WTC11 (cell line): ENCODE measurements at places on chromosomes 11 and 22. TPM values are rescaled to one million over a fixed set of nuclear protein-coding genes. Genes with fewer than 3 reads are reported as not detected.

Gene FAM181B
- 0.80 to 1.1 TPM (median 1.0 TPM) in 3 replicates for total RNA-seq

DNA sequence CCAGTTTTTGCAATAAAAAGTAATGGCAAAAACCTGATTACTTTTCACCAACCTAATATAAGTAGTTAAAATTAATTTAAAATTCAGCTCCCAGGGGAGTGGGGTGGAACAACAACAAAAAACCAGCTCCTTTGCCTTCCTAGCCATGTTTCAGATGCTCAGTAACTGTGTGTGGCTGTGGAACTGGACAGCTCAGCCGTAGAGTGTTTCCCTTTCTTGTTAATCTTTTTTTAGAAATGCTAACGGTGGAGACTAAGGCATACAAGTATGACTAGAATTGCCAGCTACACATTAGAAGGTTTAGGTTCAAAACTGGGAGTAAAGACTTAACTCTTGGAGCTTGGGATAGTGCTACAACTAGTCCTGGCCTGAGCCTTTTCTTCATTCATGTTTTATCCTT, 45.0 kb downstream of the PPP6R3 start:
- DNase-seq: no peak
- H3K27ac ChIP-seq: no peak overlapping the region

DNA sequence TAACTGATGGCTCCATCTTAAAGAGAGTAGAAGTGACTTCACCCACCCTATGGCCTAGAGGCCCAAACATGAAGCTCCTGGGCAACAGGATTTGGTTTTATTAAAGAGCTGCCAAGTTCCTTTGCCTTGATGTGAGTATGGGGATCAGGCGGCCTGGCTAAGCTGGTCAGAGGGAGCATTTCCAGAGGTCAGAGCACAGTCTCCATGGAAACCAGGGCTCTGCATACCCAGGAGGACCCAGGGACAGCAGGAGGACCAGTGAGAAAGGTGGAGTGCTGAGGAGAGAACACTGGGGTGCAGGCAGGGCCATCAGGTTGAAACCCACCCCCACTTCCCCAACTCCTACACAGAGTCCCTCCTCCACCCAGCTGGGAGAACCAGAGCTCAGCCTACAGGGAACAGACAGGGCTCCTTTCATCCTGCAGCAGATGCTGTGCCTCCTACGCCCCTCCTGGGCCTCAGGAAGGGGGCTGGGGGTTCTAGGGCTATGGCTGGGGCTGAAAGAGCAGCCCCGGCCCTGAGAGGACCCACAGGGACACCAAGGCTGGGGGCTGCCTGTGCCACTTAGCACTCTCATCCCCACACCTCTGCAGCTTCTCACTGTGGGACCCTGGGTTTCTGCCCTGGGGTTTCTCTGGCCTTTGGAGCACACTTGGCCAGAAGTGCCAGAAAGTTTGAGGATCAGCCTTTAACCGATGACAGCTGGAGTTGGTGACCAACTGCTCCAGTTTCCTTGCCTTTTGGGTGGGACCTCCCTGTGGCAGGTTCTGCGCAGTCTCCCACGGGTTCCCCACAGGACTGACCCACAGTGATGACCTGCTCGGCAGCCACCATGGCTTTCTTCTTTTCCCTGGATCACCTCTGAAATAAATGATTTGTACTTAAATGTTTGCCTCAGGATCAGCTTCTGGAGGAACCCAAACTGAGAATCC, 13.8 kb upstream of the P2RY6 start:
- H3K4me1 ChIP-seq: peaks cover 6% of the 10 kb centered on the region; the same call in 1 of the 2 replicates
- no peak for DNase-seq
- no peak overlapping the region for H3K4me3 ChIP-seq
- no peaks in the 10 kb centered on the region for H3K36me3 ChIP-seq
- H3K27ac ChIP-seq: no peak overlapping the region

DNA sequence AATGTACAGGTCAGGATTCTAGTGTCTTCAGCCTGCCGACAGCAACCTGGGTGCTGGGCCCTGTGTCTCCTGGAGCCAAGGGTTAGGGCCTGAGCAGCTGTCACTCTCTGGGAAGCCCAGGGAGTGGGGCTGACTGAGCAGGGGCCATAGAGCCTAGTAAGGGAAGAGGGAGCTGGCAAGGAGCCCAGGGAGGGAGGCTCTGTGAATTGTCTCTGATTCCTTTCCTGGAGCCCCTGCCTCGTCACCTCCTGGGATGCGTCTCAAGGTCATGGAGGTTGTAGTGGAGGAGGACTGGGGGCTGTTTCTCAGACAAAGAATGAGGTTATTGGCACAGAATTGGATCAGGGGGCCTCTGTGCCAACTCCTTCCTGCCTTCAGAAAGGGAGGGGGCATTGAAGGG, 11.8 kb downstream of the SOX10 start:
- no peak overlapping the region for H3K4me3 ChIP-seq
- no peak overlapping the region for H3K27ac ChIP-seq
- H3K36me3 ChIP-seq: peaks cover 30% of the 10 kb centered on the region
- no peak for DNase-seq

DNA sequence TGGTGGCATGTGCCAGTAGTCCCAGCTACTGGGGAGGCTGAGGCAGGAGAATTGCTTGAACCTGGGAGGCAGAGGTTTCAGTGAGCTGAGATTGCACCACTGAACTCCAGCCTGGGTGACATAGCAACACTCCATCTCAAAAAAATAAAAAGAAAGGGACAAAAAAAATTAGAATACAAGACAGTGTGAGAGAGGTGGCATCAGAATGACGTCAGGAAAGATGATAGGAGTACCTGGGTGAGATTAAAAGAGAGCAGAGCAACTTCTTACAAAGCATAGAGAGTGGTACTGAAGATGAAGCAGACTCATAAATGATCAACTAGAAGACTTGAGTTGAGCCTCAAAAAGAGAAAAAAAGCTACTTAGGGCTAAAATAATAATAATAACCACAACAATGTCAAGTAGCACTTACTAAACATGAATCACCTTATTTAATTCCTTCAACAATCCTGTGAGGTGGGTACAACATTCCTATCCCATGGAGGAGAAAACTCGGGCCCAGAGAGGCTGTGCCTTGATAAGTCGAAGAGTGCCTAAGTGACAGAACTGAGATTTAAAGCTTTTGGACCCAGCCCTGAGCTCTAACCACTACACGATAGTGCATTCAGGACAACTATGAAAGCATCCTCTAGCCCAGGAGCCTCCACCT, 5.2 kb upstream of the SLN start:
- H3K4me3 ChIP-seq: no peak overlapping the region
- no peaks in the 10 kb centered on the region for H3K36me3 ChIP-seq
- H3K27me3 ChIP-seq: peaks cover 3% of the 10 kb centered on the region
- H3K4me1 ChIP-seq: peaks cover 4% of the 10 kb centered on the region; the same call in 1 of the 2 replicates

GRCh38 chr11:79845002-79845709, 404.3 kb upstream of the TENM4 start:
- H3K36me3 ChIP-seq: no peaks in the 10 kb centered on the region
- H3K4me1 ChIP-seq: no peaks in the 10 kb centered on the region
- H3K27me3 ChIP-seq: peaks cover 3% of the 10 kb centered on the region; the same call in 1 of the 2 replicates

GRCh38 chr22:29629903-29630516, 26.6 kb downstream of the NF2 start:
- H3K4me1 ChIP-seq: peaks cover 38% of the 10 kb centered on the region
- H3K27me3 ChIP-seq: no peaks in the 10 kb centered on the region
- H3K36me3 ChIP-seq: no peaks in the 10 kb centered on the region

Gene LRRC74B
- total RNA-seq: not detected in 3 replicates

DNA sequence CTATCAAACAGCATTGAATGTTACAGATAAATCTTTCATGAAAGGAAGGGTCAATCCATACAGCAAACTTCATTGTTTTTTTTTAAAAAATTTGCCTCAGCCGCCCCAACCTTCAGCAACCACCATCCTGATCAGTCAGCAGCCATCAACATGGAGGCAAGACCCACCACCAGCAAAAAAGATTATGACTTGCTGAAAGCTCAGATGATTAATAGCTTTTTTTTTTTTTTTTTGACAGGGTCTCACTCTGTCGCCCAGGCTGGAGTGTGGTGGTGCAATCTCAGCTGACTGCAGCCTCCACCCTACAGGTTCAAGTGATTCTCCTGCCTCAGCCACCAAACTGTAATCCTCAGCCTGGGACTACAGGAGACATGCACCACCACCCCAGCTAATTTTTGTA, 18.0 kb upstream of the CD3E start:
- no peaks in the 10 kb centered on the region for H3K4me1 ChIP-seq
- no peak overlapping the region for H3K4me3 ChIP-seq
- peaks cover 30% of the 10 kb centered on the region for H3K27me3 ChIP-seq
- H3K27ac ChIP-seq: no peak overlapping the region
- H3K36me3 ChIP-seq: no peaks in the 10 kb centered on the region

- H3K27ac ChIP-seq: no peak overlapping the region
- no peaks in the 10 kb centered on the region for H3K27me3 ChIP-seq
- no peaks in the 10 kb centered on the region for H3K4me1 ChIP-seq
- DNase-seq: no peak
- peaks cover 14% of the 10 kb centered on the region; the same call in 1 of the 2 replicates for H3K36me3 ChIP-seq
- H3K4me3 ChIP-seq: no peak overlapping the region
These were observed 33.3 kb downstream of the IGHMBP2 start for GRCh38 chr11:68936676-68937620.

- no peak overlapping the region for H3K27ac ChIP-seq
- no peak for DNase-seq
These were observed 72.3 kb upstream of the SYN3 start for GRCh38 chr22:33130473-33130872.

DNA sequence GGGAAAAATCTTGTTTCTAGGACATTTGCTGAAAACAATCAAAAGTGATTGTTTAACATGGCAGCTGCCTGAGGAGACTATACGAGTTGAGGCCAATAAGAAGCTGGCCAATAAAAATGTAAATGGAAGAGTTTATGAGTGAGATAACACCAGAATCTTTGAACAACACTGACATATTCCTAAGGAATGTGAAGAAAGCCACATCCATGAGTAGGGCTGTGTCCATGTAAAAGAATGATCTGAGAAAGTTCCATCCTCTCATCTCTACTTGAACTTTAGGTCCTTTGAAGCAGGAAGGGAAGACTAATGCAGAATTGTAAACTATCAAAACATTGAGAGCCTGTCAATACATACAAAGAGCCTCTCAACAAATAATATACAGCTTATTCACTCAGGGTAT, 6.9 kb upstream of the CHORDC1 start:
- H3K36me3 ChIP-seq: peaks cover 16% of the 10 kb centered on the region
- H3K27ac ChIP-seq: no peak overlapping the region
- no peak overlapping the region for H3K4me3 ChIP-seq
- no peaks in the 10 kb centered on the region for H3K27me3 ChIP-seq
- DNase-seq: no peak
- H3K4me1 ChIP-seq: peaks cover 27% of the 10 kb centered on the region

DNA sequence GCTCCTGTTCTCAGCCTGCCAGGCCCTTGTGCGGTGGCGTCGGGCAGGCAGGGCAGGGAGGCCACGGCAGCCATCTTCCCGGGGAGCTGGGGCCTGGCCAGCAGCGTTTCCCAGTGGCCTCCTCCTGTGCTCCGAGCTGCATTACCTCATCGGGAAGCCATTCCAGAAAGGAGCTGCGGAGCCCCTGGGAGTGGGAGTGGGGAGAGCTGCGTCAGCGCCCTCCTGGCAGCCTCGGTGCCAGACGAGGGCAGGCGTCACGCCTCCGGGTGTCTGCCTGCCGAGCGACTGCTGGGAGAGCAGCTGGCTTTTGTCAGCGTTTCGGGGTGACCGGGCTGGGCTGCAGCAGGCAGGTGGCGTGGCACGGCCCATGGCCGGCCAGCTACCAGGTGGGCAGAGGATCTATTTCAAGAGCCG, 30.9 kb upstream of the WNT7B start:
- DNase-seq: no peak
- no peaks in the 10 kb centered on the region; the same call in 1 of the 2 replicates for H3K4me1 ChIP-seq

Gene OR8A1
- total RNA-seq: not detected in 3 replicates

DNA sequence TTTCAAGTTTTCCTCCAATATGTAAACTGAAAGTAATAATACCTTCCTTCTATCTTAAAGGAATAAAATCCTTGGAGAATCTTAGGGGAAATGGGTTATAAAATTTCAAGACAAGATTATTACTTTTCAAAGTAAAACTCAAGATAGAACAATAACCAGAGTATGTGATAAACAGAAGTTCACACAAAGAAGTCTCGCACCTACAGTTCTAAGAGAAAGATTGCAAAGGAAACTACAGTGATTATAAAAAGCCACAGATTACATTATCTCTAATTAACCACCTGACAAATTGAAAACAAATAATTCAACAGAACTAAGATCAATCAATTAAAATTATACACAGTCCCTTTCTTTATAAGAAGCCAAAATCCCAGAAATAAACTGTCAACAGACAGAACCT, 34.0 kb downstream of the AMBRA1 start:
- peaks cover 9% of the 10 kb centered on the region for H3K4me1 ChIP-seq
- H3K27ac ChIP-seq: no peak overlapping the region
- no peaks in the 10 kb centered on the region for H3K27me3 ChIP-seq
- no peak for DNase-seq
- no peak overlapping the region for H3K4me3 ChIP-seq

Gene CBX7
- 10.6 to 11.1 TPM (median 10.6 TPM) in 3 replicates for total RNA-seq

DNA sequence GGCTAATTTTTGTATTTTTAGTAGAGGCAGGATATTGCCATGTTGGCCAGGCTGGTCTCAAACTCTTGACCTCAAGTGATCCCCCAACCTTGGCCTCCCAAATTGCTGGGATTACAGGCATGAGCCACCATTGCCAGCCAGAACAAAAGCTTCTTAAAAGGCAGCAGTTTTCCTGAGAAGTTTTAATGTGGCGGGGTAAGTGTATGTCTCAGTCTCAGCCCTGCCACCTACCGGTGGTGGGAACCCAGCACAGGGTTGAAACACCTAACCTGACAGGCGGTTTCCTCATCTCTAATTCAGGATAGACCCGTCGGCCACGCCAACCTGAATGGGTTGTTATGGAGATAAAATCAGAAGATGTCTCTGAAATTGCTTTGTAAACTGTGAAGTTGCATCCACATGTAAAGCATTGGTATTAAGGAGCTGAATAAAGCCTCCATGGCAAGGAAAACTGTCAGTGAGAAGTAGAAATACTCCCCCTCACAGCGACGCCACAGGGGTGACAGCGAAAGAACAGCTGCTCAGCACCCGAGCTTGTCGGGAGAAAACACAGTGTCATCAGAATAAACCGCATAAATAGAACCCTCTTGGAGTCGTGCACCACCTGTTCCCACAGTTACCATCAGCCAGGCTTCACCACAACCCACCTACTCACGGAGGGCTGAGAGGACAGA, 165.9 kb upstream of the NCAM1 start:
- no peaks in the 10 kb centered on the region; the same call in 1 of the 2 replicates for H3K27me3 ChIP-seq
- H3K4me3 ChIP-seq: no peak overlapping the region
- H3K4me1 ChIP-seq: peaks cover 50% of the 10 kb centered on the region
- no peaks in the 10 kb centered on the region for H3K36me3 ChIP-seq

Gene SCUBE2
- 0.64 to 1.9 TPM (median 1.2 TPM) in 3 replicates for total RNA-seq

GRCh38 chr11:117829369-117829725, 4.8 kb upstream of the FXYD2 start:
- peaks cover 2% of the 10 kb centered on the region; the same call in 1 of the 2 replicates for H3K27me3 ChIP-seq
- no peaks in the 10 kb centered on the region for H3K36me3 ChIP-seq
- H3K4me1 ChIP-seq: peaks cover 22% of the 10 kb centered on the region
- H3K4me3 ChIP-seq: no peak overlapping the region

Gene ARSA
- 17.7 to 18.8 TPM (median 17.8 TPM) in 3 replicates for total RNA-seq
